HFFc6 (cell line): ENCODE measurements at places on chromosomes 12 and 14. TPM values are rescaled to one million over a fixed set of nuclear protein-coding genes. Genes with fewer than 3 reads are reported as not detected.

- H3K4me1 ChIP-seq = peaks cover 9% of the 10 kb centered on the region; the same call in 1 of the 2 replicates
- H3K27ac ChIP-seq = no peak overlapping the region
- no peak for DNase-seq
- H3K27me3 ChIP-seq = peaks cover 42% of the 10 kb centered on the region
These were observed 195.2 kb downstream of the DAD1 start for GRCh38 chr14:22393796-22394195.

DNA sequence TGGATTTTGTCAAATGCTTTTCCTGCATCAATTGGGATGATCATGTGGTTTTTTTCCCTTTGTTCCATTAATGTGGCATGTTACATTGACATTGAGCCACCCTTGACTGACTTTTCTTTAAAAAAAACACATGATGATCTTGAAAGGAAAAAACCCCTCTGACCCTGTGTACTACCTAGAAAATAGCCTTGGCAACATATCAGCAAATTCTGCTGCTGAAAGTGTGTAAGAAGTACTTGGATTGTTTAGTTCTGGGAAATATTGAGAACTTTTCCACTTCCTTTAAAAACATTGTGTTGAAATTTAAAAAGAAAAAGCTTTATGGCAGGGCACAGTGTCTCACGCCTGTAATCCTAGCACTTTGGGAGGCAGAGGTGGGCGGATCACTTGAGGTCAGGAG, 20.7 kb downstream of the ACACB start:
- H3K4me3 ChIP-seq = no peak overlapping the region
- no peaks in the 10 kb centered on the region for H3K4me1 ChIP-seq
- H3K27ac ChIP-seq = no peak overlapping the region
- peaks cover 22% of the 10 kb centered on the region for H3K27me3 ChIP-seq
- no peaks in the 10 kb centered on the region for H3K36me3 ChIP-seq

DNA sequence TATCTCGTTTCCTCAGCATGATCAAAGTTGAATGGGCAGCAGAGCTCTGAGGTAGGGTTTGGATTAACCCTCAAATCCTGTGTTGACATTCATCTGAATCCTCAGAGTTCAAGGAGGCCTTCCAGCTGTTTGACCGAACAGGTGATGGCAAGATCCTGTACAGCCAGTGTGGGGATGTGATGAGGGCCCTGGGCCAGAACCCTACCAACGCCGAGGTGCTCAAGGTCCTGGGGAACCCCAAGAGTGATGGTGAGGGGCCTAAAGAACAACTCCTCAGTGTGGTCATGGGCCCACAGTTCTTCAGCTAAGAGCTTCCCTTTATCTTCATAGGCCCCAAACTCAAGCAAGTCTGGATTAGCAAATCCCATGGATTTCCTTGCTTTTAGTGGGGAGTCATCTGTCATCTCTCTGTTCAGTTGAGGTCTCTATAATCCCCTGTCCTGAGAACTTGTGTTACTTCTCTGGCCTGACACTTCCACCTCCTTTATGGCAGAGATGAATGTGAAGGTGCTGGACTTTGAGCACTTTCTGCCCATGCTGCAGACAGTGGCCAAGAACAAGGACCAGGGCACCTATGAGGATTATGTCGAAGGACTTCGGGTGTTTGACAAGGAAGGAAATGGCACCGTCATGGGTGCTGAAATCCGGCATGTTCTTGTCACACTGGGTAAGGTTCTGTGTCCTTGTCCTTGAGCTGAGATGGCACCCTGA, 1.5 kb downstream of the MYL6 start:
- peaks cover 57% of the 10 kb centered on the region for H3K36me3 ChIP-seq
- H3K27ac ChIP-seq = peak overlapping the region; percentile 96
- peaks cover 41% of the 10 kb centered on the region for H3K4me1 ChIP-seq
- DNase-seq = no peak
- H3K27me3 ChIP-seq = peaks cover 31% of the 10 kb centered on the region
- H3K4me3 ChIP-seq = peak overlapping the region; percentile 98

GRCh38 chr12:57872362-57872761, 25.8 kb upstream of the CTDSP2 start:
- peaks cover 29% of the 10 kb centered on the region for H3K4me1 ChIP-seq
- peaks cover 1% of the 10 kb centered on the region for H3K27me3 ChIP-seq
- no peak overlapping the region for H3K4me3 ChIP-seq
- no peaks in the 10 kb centered on the region for H3K36me3 ChIP-seq

DNA sequence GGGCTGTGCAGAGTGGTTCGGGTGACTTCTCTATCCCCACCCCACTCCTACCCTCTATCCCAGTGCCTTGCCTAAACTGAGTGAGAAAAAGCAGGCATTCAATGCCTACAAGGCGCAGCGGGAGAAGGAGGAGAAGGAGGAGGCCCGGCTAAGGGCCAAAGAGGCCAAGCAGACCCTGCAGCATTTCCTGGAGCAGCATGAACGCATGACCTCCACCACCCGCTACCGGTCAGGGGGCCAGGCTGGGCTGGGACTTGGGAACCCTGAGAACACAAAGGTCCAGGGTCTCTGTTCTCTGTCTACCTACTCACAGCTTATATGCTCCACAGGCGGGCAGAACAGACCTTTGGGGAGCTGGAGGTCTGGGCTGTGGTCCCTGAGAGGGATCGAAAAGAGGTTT, 11.7 kb downstream of the PRPF40B start:
- no peak overlapping the region for H3K27ac ChIP-seq
- H3K27me3 ChIP-seq = no peaks in the 10 kb centered on the region; the same call in none of the 2 replicates
- H3K4me3 ChIP-seq = no peak overlapping the region
- no peak for DNase-seq

DNA sequence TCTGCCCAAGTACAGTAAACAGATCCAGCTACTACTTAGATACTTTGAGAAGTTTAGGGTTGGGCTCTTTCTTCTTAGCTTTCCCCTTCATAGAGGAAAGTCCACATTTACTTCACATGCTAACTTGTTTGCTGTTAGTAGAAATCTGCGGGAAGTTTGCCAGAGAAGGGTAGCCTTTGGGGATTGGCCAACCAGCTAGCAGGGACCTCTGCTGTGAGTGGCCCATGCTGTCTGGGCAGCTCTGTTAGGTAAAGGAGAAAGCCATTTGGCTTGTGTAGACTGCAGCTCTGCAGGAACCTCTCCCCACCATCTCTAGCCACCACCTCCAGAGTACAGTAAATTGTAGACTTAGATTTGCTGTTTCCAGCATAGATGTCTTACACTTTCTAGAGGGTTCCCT, 193.9 kb downstream of the RGS6 start:
- H3K4me3 ChIP-seq = no peak overlapping the region
- no peak overlapping the region for H3K27ac ChIP-seq
- DNase-seq = no peak
- H3K36me3 ChIP-seq = no peaks in the 10 kb centered on the region
- H3K4me1 ChIP-seq = no peaks in the 10 kb centered on the region

Gene A2ML1
- total RNA-seq = not detected in 2 replicates

Gene ZDHHC22
- total RNA-seq = not detected in 3 replicates
